ENCODE measurements at places on chromosomes 12 and 14. TPM values are rescaled to one million over a fixed set of nuclear protein-coding genes. Genes with fewer than 3 reads are reported as not detected.

DNA sequence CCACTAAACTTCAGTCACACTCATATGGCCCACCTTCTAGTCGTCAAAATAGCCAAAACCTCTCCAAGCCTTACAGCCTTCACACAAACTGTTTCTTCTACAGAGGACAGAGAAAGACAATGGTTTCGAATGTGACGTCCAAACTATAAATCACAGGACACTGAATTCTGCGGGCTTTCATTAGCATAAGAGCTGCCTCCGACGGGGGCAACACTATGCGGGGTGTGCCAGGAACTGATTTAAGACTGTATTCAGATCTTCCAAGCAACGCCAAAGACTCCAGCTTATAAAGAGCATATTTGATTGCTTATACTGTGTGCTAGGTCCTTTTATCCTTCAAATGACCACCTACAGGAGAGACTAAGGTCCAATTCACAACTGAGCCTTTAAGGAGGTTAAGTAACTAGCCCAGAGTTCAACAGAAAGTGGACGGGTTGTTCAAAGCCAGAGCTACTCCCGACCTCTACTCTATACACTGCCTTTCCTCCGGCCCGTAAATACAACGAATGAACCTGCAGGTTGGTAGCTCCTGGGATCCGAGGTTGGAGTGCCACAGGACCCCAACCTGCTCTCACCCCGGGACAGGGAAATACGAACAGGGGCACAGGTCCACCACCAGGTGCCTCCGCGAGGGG is 575 bp downstream of the L2HGDH start:
- no peak for DNase-seq

- DNase-seq, result no peak
These were observed 8.1 kb upstream of the GLRX5 start for GRCh38 chr14:95526483-95527386.

- no peak for DNase-seq
These were observed 222.3 kb upstream of the NAV3 start for GRCh38 chr12:77608271-77608824.

- DNase-seq, result no peak
These were observed 7.8 kb downstream of the KLRK1 start for GRCh38 chr12:10381928-10382628.

DNA sequence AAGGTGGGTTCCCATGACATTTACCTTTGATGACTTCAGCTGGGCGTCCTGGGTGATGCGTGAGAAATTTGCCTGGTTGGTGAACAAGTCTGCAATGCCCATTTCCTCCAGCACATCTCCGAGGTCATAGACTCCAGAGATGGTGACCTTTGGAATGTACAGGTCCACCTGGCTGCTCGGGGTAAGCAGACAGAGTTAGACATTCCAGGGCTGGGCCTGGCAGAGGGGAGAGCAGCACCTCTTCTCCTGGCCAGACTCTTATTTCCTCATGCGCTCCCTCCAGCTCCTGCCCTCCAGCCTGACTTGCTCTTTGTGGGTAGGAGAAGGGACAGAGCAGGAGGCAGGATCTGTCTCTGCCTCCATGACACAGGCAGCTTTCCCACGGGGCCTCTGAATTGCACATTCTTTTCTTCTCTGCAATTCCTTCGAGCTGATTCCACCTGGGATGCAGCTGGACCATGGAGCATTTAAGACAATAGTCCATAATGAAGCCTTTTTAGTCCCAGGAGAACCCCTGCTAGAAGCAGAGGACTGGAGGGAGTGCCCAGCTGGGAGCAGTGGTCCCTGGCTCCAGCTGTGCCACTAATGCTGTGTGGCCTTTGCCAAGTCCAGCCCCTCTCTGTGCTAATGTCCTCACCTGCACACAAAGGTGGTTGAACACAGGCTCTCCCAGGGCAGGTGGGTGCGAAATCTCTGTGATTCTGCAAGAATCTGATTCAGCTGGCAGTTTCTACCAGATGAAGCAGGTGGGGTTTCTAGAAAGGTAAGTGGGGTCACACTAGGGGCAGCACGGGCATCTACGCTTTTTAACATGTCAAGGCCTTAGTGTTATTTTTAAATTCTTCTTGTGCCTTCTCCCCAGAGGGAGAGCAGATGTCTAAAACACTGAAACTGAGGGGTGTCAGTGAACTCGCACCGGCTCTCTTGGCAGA is 13.2 kb upstream of the SERPINA10 start:
- DNase-seq, result no peak

Gene FAM186B
- total RNA-seq, result not detected

Measured in MG63 (cell line).